T-helper 9 cell (primary cell): ENCODE measurements at places on chromosomes 2 and 18.

DNA sequence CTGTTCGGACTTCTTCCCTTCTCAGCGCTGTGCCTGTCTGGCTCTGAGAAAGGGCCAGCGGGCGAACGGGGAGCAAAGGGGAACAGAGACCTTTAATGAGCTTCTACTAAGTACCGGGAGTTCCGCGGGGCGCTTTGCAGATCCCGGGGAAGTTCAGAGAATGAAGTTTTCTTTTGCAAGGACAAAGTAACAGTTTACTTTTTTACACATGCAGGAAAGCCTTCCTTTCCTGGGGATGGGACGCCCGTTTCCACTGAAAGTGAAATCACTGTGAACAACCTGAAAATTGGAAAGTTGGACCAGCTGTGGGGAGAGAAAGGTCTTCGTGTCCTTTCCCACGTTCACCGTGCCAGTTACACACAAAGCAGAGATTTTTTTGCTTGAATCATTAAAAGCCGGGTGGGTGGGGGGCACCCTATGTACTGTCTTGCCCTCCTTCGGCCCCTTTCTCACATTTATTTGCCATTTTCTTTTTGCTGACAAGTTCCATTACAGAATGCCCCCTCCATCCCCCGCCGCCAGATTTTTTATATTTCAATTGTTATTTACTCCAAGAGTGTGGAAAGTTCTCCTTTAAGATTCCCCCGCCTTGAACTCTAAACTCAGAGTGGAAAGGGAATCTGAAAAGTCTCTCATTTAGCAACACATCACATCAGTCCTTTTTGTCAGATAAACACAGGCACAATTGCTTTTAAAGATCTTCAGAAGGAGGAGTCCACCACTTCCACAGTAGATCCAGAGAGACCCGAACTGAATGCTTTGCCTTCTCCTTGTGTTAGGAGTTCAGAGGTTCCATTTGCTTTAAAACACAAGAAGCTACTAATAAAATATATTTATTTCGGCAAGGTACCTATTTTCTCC is 1.1 kb upstream of the FN1 start:
- no peak for DNase-seq

- no peak for DNase-seq
These were observed 78.3 kb downstream of the TMEM163 start for GRCh38 chr2:134640494-134640893.

DNA sequence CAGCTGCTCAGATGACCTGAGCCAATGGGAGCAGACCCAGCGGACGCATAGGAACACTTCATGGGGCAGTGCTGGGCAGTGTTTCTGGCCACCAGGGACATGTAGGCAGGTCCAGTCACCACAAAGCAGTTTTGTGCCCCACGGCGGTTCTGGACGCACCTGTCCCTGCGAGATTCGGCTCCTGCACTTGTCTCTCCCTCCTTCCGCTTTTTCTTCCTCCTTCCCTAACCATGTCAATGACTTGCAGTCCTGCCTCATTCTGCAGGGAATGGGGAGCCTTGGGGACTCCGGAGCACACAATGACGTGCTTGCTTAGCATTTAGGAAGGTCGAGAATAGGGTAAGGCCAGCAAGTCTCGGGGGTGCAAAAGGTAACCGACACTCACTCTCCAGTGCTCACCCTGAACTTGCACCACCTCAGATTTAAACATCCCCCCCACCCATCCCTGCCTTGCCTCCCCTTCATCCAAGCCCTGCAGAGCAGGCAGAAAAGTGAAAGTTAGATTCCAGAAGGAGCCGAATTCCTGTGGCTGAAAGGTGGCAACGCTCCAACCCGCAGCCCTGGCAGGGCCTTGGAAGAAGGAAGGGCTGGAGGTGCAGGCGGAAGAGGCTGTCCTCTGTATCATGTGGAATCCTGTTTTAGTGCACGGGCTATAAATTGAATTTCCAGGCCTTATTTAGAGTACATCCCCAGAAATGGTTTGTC is 40.5 kb upstream of the ATG16L1 start:
- DNase-seq: no peak

DNA sequence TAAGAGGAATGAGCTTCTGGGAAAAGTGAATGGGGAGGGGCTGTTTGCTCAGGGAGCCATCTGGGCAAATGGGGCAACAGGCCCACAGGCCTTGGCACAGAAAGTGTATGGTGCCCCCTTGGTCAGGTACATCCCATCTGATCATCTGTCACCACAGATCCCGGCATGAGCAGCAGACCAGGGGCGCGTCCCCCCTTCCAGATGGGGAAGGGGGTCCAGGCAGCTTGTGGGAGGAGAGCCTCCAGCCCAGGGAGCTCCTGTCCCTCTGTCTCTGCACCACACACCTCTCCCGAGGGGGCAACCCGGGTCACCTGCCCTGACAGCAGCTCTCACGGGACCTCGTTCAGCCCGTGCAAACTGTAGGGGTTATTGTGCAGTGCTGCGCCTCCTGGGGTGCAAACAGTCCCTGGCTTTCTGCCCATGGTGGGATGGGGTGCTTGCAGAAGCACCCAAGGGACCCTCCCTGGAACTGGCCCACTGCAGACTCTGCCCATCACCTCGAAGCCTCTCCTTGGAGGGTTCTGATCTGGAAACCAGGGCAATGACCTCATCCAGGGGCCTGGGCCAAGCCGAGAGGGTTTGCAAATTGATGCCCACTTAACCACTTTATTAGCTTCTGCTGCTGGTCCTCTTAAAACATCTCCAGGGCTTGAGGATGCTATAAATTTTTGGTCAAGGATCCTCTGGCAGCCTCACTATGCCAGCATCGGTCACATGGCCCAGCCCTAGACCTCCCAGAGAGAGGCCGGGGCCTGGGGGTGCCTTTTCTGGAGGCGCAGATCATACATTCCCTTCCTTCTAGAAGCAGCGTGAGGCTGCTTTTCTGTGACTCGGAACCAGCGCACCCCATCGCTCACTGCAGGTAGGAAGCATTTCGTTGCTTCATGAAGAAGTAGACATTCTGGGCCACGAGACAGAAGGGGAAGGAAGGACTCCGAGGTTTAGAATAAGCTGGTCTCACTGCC is 7.6 kb upstream of the BOK start:
- no peak for DNase-seq

DNA sequence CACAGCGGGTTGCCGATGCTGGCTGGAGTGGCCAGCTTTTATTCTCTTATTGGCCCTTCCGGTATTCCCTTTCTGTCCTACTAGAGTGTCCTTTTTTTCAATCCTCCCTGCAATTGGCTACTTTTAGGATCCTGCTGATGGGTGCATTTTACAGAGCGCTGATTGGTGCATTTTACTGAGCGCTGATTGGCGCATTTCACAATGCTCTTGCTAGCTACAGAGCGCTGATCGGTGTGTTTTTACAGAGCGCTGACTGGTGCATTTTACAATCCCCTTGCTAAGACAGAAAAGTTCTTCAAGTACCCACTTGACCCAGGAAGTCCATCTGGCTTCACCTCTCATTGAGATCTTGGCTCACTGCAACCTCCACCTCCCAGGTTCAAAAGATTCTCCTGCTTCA is 44.4 kb upstream of the SPRED2 start:
- DNase-seq: no peak

- no peak for DNase-seq
These were observed 116.5 kb upstream of the NEDD4L start for GRCh38 chr18:57927511-57927910.

DNA sequence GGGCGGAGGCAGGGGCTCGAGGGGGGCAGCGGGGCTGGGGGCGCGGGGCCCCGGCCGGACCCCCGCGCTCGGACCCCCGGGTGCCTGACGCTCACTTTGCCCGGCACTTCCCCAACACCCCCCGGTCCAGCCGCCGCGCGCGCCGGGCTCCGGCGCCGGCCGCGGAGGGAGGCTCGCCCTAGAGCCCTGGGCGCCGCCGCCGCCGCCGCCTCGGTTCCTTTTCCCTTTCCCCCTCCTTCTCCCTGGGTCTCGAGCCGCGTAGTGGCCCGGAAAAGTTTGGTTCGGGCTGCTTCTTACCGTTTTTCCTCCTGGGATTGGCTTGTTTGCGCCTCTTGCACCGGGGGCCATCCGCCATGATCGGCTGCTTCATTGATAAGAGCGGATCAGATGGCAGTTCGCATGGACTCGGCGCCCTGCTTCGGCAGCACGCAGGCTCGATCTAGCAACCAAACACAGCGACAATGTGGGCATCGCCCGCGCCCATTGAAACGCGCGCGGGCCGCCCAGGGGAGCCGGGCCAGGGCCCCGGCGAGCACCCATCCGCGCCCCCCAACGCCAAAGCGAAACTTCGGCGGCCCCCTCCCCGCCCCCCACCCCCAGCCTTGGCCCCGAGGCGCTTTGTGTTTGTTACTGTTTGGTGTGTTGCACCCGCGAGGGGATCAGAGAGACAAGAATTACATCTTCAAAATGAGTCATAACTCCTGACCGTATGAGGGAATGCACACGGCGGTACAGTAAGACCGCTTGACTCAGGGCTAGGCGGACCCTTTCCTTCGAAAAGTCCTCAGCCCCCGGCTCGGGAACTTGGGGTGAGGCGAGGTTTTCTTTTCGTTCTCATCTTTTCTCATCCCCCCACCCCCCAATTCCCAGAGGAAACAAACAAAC is 2.7 kb downstream of the ZEB2 start:
- DNase-seq: no peak

DNA sequence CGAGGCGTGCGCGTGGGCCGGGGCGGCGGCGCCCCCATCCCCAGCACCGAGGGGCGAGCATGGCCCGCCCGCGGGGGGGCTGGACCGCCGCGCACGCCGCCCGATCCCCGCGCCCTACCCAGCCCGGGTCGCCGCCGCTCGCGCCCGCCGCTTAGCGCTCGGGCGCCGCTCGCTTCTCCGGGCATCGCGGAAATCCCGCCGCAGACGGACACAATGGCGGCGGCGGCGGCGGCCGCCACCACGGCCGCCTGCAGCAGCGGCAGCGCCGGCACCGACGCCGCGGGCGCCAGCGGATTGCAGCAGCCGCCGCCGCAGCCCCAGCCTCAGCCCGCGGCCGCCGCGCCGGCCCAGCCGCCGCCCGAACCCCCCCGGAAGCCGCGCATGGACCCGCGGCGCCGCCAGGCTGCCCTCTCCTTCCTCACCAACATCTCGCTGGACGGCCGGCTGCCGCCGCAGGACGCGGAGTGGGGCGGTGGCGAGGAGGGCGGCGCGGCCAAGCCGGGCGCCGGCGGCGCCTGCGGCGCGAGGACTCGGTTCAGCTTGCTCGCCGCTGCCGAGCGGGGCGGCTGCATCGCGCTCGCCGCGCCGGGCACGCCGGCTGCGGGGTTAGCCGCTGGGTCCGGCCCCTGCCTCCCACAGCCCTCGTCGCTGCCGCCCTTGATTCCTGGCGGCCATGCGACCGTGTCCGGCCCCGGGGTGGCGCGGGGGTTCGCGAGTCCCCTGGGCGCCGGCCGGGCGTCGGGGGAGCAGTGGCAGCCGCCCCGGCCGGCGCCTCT is 453 bp downstream of the CABLES1 start:
- no peak for DNase-seq

DNA sequence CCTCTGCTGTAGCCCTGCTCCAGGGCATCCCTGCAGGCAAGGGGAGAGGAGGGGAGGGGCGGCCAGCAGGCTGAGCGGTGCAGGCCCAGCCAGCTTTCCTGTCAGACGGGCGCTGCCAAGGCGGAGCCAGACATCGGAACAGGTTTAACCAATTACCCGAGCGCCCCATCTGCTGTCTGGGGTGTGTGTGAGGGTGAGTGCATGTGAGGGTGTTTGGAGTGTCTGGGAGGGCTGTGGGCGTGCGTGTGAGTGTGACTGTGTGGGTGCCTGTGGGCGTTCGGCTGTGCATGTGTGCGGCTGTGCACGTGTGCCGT is 20.0 kb downstream of the EMX1 start:
- no peak for DNase-seq

DNA sequence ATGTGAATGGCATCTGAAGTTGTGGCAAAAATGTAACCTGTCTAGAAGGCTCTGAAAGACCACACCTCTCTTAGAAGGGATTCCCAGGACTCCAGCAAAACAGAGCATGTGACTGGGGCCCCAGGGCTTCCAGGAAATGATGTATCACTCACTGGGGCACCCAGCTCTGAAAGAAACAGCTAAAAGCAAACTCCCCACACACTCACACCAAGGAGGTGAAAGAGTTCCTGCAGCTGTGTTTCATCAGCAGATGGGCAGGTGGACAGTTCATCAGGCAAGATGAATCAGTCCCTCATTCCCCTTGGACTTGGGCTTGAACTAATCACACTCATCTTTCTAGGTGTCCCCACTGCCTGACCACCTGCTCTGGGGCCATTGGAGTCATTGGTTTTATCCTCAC is 76.2 kb downstream of the CCBE1 start:
- no peak for DNase-seq

GRCh38 chr2:38178556-38179419 is 102.8 kb upstream of the CYP1B1 start:
- DNase-seq: no peak

DNA sequence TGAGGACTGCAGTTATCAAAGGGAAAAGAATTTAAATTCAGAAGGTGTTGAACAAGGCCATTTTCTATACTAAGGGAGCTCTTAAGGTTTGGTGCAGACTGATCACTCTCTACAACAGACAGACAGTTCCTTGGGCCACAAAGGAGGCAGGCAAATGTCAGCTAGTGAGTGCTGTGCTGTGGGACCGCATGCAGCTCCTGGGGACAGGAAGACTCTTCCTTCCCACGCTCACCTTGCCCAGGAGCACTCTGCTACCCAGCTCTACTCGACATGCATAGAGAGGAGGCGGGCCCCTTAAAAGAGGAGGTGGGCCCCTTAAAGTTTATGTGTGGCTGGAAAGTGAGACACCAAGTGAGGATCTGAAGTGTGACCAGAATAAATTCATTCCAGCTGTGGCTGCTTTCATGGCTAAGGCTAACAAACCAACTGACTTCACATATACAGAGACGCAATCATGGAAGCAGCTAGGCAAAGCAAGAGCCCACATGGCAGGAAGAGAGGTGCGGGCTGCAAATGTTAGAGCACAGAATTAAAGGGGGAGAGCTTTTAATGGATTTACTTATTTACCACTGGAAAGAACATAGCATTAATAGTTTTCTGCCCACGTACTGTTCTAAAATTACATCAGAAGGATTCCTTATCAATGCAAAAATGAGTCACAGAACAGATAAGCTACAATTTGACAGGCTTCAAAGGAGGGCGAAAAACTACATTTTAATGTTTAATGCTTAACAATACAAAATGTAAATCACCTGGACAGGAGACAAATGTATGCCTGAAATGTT is 101.4 kb upstream of the RNU4ATAC start:
- no peak for DNase-seq

DNA sequence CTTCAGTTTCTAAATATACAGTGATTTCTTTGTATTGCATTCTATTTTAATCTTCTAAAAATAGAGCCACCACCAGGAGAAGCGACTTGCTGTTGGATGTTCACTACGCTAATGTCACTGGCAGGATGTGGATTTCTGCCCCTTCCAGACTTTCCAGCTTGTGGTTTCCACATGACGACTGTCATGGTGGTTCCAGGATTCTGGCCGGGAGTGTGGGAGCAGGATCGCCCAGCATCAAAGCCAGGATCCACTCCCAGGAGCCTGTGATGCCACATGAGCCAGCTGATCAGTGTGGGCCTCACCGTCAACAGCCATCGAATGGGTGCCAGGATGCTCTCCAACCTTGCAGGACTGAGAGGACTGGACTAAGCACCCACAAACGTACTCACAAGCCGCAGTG is 148.8 kb downstream of the HDAC4 start:
- no peak for DNase-seq

GRCh38 chr2:15145046-15145817 is 415.9 kb downstream of the NBAS start:
- DNase-seq: no peak

GRCh38 chr2:162676515-162676914 is 162.1 kb downstream of the KCNH7 start:
- no peak for DNase-seq
